NCI-H526 treated with DMSO at 0.1 percent for 48 hours (cell line): ENCODE measurements at places on chromosomes 5 and 9.

DNA sequence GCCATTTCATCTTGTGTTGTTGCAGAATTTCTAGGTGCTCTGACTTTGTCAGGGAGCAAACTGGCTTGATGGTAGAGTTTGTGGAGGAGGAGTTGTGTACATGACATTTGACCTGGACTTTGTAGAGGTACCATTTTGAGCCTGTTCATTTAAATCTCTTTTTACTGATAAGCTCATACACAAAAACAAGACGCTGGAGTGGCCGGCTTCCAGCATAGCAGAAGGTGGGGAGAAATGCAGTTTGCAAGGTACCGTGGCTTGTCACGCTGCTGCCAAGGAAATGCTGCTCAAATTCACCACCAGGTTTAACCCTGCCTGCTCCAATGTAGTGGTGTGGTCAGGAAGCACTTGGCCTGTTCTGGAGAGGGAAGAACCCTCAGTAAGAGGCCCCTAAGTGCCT lies 18.9 kb upstream of the IQGAP2 start:
- no peak for DNase-seq

DNA sequence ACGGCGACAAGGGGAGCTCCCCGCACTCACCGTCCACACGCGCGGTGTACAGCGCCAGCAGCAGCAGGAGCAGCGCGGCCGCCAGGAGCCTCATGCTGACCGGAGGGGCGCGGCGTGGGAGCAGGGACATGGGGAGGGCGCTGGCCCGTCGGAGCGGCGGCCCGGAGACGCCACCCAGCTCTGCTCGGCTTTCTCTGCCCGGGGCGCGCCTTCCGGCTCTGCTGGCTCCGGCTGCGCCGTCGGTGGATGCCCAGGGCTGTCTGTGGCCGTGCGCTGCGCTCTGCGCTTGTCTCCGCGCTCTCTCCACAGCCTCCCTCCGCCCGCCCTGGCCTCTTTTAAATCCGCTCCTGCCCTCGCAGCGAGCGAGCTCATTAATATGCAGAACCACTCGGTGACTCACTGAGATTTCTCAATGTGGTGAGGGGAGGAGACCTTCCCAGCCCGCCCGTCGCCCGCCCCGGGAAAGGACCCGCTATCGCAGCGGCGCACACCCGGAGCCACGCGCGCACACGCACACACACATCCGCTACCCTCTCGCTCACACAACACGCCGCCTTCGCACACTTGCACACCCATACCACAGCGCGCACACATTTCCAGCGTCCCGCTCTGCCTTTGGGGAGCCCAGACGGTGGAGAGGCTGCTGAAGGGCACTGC lies at the start of gene CXCL14:
CXCL14 (minus strand) TSS at position 307 of the 657 bp plus-strand sequence; CDS start at position 94, 213 bp downstream.
- no peak for DNase-seq

DNA sequence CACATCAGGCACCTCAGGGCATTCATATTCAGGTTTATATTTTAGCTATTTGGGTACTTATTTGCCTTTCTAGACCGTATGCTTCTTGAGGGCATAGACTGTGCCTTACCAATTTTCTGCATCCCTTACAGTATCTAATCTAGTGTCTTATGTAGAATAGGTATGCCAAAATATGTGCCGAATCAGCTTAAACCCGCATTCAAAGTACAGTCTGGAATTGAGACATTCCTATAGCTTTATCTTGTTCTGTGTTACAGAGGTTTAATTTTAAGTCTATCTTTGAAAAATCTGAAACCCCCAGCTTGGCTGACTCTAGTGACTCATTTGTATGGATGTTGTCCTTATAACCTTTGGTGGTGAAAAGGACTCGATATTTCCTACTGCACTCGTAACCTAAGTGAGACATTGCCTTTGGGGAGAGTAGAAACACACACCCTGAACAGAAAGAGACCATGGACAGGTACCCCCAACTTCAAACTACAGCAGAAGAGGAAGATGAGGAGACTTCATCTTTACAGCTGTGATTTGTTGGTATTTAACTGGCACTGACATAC lies 27.0 kb upstream of the TMOD1 start:
- DNase-seq = no peak

GRCh38 chr5:145015146-145015545 lies 820.0 kb downstream of the PRELID2 start:
- DNase-seq = no peak

- DNase-seq = no peak
Observed at GRCh38 chr5:24909210-24909609, 264.4 kb upstream of the CDH10 start.

DNA sequence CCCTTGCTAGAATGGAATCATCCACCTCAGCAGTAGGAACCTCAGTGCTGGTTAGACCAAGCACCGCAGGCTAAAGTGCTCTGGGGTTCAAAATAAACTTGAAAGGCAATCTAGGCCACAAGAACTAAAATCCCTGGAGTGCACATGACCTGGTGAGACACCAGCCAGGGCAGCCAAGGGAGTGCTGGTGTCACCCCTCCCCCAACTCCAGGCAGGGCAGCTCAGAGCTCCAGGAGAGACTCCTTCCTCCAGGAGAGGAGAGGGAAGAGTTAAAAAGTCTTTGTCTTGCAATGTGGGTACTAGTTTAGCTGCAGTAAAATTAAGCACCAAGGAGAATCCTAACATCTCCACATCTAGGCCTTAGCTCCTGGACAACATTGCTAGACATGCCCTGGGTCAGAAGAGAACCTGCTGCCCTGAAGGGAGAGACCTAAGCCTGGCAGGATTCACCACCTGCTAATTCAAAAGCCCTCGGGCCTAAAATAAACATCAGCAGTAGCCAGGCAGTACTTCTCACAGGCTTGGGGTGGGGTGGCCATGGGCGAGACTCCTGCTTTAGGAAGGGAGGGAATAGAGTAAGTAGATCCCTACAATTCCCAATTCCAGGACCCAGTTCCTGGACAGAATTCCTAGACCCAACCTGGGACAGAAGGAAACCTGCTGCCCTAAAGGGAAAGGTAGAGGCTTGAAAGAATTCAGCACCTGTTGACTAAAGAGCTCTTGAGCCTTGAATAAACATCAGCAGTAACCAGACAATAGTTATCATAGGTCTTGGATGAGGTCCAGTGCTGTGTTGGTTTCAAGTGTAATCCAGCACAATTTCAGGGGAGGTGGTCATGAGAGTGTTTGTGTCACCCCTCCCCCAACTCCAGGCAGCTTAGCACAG lies 25.8 kb downstream of the UGT3A2 start:
- DNase-seq = peak; percentile 5

- no peak for DNase-seq
Observed at GRCh38 chr9:14868772-14869583, 41.2 kb downstream of the FREM1 start.

- DNase-seq = no peak
Observed at GRCh38 chr5:22033066-22033465, 820.1 kb downstream of the CDH12 start.

GRCh38 chr9:29806937-29807618 lies 2233.8 kb upstream of the C9orf72 start:
- DNase-seq = no peak

GRCh38 chr5:113250341-113250953 lies 184.3 kb downstream of the TSSK1B start:
- no peak for DNase-seq

- no peak for DNase-seq
Observed at GRCh38 chr5:113347572-113347971, 87.2 kb downstream of the TSSK1B start.
